ENCODE measurements at places on chromosomes 12 and 14.

- peak; percentile 48 for DNase-seq
Measured at GRCh38 chr12:89529738-89530137, 3.9 kb upstream of the POC1B start.

DNA sequence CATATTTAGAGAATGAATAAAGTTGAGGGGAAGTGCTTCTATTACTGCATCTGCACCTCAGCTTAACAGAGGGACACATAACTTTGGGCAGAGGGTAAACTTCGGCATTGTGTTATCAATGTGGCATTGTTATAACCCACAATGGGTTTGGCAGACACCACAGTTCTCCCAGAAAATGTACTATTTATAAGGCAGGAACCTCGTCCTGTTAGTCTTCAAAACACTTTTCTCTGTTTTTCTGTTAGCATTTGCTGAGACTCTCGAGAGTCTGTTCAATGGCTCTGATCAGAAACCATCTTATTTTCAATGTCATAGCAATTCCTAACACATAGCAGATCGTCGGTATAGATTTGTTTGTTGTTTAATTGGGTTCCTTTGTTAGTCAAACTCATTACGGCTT is 13.9 kb downstream of the PPP1R36 start:
- DNase-seq, result no peak

DNA sequence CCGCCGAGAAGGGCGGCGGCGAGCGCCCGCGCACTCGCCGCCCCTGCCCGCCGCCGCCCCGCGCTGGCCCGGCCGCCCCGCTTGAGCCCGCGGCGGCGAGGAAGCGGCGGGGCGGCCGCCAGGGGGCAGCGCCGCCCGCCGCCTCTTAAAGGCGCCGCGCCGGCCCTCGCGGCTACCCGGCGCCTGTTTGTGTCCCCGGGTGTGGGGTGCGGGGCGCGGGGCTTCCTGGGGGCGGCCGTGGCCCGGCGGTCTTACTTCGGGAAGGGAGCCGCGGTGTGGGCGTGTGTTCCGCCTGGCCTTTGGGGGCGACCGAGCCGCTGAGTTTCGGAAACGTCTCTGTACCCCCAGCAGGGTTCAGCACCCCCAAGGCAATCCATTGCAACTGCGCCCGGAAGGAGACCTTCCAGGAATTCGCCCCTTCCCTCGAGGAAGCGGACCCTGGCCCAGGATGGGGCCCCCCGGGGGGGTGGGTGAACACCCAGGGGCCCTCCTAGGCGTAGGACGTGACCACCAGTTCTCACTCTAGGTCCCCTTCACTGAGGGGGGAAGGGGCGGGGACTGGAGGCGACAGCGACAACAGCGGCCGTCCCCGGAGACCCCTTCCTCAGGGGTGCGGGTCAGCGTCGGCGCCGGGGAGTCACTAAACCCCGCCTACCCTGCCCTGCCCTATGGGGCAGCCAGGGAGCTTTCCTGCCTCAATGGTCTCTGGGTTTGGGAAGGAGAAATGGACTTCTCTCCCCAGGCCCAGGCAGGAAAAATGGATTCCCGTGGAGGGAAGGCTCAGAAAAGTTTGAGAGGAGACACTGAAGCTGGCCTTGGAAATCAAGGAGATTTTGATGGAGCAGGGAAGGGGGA is at the start of gene ITPK1:
Gene ITPK1 (minus strand): TSS at position 105 of the 855 bp plus-strand sequence. CDS start 762 bp downstream, outside the sequence.
- peak; percentile 62 for DNase-seq

DNA sequence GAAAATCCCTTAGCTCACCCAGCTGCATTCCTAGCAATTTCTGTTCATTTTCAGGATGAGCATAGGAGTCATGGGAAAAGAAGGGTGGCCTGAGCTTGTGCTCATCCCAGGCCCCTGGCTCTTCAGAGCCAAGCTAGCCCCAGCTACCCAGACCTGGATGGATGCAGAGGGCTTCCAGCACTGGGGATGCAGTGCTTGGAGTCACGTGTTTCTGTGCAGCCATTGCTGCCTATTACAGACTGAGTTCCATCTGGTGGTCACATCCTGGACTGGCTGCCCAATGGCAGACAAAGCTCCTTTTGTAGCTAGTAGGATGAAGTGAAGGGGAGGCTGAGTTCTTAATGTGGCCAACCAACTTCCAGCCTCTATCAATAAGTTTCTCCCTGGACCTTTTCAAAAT is 54.2 kb upstream of the JDP2 start:
- DNase-seq, result no peak

DNA sequence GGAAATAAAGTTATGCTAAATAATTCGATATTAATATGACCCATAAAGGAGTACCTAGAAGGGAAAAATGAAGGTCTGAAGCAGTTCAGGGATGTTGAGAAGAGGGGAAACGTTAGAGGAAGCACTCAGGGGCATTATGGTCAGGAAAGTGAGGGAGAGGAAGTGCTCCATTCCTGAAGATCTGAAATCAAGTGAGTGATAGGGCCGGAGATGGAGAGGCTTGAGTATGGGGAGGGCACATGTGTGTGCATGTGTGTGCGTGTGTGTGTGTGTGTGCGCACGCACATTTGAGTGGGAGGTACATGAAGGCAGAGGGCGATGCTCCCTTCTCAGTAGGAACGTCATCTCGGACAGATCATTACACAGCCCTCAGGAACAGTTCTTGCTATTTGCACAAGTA is 4.9 kb upstream of the DCD start:
- DNase-seq, result no peak

- DNase-seq, result no peak
Measured at GRCh38 chr12:130603396-130603965, 112.6 kb downstream of the RIMBP2 start.

DNA sequence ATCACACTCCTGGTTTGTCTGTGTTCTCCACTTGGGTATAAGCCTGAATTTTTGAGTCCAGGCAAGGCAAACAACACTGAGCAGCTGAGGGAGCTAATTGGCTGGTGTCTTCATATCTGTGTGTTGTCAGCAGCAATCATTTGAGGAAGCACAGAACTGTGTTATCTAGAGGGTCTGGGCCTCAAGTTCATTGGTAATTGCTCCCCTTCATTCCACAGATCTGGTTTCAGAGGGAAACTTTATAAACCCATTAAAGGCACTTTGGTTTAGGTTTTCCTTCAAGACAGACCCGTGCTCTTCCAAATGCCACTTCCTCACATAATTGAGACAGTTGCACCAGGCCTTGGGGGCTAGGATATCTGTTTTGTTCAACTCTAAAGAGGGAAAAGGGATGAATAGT is 5.6 kb downstream of the DACT1 start:
- no peak for DNase-seq

DNA sequence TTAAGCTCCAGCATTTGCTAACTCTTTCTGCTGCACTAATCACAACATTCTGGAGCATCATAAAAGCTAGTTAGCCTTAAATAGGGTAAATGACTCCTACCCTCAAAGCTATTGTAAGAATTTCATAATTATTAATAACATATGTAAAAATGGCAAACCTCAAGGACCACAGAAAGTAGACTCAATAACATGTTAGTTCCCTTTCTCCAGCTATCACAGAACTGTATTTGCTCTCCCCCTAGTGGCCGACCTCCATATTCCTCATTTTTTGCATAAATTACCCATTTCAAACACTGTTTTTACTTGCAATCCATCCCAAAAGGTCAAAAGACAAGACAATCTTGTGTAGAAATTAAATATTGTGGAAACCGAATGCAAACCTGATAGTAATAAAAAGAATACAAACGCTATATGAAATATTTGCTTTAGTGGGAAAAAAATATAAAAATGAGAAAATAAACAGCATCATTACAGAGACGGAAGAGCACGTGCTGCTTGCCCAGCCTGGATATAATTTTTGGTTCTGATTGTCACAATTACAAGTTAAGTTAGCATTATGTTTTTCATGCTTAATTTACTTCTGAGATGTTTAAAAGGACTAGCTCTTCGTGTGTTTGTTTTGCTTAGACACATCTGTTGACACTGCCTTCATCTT is 97.9 kb downstream of the RERGL start:
- peak; percentile 66 for DNase-seq

GRCh38 chr12:115871714-115872113 is 405.8 kb downstream of the MED13L start:
- peak; percentile 19 for DNase-seq

Data from fibroblast of skin of right quadriceps (primary cell).